ENCODE measurements at places on chromosomes 7 and 10.

DNA sequence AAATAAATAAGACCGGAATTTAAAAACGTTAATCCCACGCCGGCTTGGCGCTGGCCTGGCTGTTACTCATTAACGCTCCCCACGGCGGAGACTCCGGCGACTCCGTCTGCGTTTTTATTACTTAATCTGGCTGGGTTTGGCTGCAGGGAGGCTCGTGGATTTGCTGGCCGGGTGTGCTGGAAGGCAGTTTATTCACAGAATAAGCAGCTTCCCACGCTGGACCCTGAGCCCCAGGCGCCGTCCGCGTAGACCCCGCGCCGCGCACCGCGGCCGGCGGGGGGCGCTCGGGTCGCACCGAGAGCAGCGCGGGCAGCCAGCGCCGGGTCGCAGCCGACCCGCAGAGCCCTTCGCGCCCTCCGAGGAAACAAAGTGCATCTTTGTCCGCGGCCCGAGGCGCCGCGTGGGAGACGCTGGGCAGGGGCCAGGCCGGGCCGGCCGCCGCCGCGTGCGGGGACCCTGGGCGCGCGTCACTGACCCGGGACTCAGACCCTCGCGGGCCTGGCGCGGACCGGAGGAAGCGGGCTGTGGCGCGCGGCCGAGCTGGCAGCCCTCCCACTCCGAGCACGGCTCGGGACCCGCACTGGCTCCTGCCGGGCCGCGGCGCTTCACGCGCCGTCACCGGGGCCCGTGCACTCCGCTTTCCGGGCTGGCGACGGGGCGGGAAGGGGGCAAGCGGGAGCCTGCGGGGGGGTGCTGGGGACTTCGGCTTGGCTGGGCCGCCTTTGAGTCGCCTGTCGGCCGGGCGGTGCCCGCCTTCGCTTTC, 587 bp upstream of the GRK5 start:
- peak; percentile 69 for DNase-seq

DNA sequence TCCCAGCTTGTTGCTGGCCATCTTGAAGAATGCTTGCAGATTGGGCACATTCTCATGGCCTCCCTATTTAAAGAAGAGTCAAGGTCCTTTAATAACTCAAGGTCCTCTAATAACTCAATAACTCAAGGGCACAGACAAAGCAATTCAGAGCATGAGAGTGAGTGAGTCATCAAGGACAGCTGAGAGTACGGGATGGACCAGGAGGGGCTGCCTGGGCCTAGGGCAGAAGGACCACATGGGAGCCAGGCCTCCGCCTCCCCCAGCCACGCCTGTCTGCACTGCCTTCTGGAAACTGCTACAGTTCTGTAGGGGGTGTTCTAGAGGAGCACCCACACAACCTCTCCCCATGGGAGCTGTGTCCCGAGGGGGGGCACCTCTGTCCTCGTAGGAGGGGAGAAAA, 48.9 kb downstream of the ZNF503 start:
- DNase-seq = peak; percentile 48

- no peak for DNase-seq
These were observed 213.6 kb downstream of the TNS3 start for GRCh38 chr7:47368190-47368812.

DNA sequence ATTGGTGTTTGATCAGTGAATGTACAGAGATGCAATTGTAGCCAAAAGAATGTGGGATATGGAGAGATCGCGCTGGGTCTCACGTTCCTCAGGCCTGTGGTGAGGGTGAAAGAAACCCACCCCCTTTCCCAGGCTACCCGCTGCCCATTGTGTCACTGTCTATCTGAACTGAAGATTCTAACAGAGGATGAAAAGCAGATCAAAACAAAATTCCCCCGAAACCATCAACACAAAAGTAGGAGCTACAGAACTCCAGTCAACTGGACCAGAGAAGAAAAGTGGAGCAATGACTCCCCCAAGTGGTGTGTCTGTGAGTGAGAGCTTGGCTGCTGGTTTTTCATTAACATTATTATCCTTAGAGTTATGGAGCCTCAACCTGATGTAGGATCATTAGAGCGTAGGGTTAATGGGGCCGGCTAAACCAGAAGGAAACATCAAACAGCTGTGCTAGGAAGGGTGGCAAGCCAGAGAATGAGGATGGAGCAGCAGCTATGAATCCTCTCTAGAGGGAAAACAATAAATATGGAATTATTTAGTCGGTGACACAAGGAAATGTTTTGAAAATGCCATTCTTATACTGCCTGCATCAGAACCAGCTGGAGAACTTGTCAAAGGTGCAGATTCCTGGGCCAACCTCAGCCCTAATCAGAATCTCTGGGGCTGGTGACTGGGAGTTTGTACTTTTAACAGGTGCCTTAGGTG, 38.3 kb downstream of the AKR1B1 start:
- DNase-seq = peak; percentile 47

Data from fibroblast of skin of abdomen (primary cell).